ENCODE measurements at places on chromosomes 6 and 20. TPM values are rescaled to one million over a fixed set of nuclear protein-coding genes. Genes with fewer than 3 reads are reported as not detected.

- peak; percentile 50 for DNase-seq
These were observed 36.9 kb upstream of the TRAF3IP2 start for GRCh38 chr6:111642463-111643158.

GRCh38 chr20:12644461-12644860, 364.3 kb upstream of the SPTLC3 start:
- DNase-seq: no peak

SCUBE3 gene
- 0.10 TPM for total RNA-seq

DNA sequence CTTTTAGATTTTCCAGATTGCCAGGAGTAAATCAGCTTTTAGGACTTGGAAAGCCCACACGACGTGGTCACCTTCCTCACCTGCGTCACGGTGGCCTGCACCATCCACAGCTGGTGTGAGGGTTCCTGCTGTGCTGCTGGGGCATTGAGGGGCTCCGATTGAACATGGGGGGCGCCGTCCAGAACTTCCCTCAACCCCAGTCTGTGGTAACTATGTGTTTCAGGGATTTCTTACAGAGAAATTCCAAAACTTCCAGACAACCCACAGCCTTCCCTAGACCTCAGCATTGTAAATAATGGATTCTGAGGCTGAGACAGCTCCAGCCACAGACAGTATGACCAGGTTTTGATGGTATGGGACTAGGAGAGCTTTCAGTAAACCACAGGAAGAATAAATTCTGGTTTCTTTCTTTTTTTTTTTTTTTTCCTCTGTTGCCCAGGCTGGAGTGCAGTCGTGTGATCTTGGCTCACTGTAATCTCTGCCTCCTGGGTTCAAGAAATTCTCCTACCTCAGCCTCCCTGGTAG, 46.7 kb upstream of the IRF4 start:
- no peak for DNase-seq

DNA sequence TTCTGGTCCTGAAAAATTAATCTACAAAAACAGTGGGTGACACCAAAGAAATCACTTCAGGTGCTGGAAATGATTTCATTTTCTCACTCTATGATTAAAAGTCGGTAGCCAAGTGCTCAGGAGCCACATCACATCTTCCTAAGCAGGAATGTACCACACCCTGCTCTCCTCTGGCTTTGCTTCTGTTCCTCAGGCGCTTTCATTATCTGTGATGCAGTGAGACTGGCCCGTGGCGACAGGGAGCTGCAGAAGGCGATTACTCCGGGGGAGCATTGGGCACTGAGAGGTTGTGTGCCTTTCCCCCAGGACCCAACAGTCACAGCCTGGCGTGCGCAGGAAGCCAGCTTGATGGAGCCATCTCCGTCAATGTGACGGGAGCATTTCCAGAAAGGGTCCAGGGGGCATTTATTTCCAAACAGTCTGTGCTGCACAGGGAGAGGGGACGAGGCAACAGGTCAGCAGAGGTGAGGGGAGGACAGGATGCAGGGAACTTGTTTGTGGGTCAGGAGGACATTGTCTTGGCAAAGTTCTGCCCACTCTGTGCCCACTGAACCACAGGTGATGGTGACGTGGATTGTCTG, 5.6 kb upstream of the ZNF831 start:
- no peak for DNase-seq

ZNF165 gene
- 10.5 TPM for total RNA-seq

- peak; percentile 31 for DNase-seq
These were observed 33.0 kb upstream of the HFE start for GRCh38 chr6:26053992-26054780.

GATA5 gene
- total RNA-seq: 2.1 TPM

GRCh38 chr6:113073611-113074191, 726.6 kb downstream of the RFPL4B start:
- DNase-seq: no peak

SLC32A1 gene
- not detected for total RNA-seq

GRCh38 chr20:62052842-62053464, 12.7 kb downstream of the TAF4 start:
- DNase-seq: no peak

ZSCAN31 gene
- total RNA-seq: 64.0 TPM
